ENCODE measurements at places on chromosomes 7 and 10.

DNA sequence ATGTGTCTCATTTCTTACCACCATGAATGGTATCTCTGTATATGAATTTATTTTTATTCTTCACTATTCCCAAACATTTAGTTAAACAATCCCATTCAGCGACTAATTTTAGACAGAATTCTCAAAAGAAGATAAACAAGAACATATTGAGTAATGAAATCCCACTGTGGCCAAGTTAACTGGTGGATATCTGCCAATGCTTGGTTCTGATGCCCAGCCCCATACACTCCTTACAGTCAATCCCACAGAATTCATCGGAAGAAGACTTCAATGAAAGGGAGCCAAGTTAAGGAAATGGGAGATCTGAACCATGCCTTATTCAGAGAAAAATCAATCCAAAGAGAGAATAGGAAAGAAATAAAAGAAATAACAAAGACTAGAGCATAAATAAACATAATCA is 518.0 kb downstream of the XPNPEP1 start:
- DNase-seq = no peak

- DNase-seq = no peak
Measured at GRCh38 chr7:158282461-158283001, 305.1 kb downstream of the PTPRN2 start.

DNA sequence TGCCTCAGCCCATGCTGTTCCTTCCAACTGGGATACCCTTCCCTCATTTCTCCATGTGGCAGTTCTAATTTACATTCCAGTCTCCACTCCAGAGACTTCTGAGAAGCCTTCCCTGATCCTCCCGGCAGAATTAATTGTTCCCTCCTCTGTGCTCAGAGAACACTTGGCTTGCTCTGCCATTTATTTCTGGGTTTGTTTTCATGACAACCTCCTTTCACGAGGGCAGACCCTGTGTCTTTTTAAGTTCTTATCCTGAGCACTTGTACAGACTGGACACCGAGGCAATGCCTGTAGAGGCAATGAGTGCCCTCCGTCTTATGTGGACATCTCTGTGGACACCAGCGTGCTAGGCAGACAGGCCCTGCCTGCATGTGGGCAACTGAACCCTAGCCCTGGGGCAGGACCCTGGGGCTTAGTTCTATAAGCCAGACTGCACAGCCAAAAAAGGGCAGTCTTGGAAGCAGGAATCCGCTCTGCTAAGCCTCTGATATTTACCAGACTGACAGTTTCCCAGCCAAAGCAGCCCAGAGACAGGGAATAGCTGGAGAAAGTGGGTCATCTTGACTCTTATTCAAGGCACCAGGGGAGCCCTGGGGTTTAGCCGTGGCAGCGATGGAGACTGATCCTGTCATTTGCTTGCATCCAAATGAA is 474.0 kb downstream of the RPS24 start:
- DNase-seq = no peak

DNA sequence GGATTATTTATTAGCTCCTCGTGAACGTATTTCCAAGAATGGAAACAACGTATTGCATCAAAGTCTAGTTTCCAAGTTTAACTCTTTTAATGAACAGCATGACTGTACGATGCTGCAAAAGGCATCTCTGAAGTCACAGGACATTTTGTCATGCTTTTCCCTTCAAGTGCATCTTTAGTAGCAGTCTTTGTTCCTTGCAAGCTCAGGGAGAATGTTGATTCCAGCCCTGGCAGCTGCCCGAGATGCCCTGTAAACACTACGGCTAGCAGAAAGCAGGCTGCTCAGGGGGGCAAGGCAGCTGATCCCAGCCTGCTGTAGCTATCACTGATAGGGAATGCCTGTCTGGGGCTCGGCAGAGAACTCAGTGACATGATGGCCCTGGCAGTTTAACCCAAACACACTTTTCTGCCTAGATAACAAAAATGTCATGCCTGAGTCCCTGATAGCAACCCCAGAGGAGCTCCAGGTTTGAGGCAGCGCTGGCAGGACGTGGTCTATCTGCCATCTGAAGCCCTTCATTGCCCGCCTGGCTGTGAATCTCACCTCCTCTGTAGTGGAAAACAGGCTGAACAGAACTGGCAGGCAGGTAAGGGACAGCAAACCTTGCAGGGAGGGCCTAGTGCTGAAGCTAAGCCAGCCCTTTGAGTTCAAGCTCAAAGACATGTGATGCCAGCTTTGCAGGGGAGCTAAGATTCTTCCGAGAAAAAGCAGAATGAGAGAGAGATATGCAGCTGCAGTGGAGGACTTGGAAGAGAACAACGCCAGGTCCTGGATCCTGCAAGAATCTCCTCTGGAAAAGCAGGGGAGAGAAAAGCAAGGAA is 264.6 kb downstream of the SNX10 start:
- no peak for DNase-seq

DNA sequence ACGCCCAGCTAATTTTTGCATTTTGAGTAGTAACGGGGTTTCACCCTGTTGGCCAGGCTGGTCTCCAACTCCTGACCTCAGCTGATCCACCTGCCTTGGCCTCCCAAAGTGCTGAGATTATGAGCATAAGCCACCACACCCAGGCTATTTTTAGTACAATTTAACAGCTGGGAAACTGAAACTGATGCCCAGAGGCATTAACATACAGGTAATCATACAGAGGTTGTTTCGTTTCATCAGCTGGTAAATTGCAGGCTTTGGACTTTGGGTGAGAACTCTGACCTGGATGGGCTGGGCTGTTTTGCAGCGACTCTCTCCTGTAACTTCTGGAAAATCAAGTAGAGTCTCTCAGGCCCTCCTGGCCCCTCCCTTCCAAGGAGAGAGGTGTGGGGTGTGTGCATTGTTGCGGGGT is 6.2 kb upstream of the ACHE start:
- DNase-seq = no peak
